NB4 (cell line): ENCODE measurements at places on chromosomes 3 and 15.
A peak's percentile ranks its signal among the peaks of the same experiment; 100 is the strongest.

DNA sequence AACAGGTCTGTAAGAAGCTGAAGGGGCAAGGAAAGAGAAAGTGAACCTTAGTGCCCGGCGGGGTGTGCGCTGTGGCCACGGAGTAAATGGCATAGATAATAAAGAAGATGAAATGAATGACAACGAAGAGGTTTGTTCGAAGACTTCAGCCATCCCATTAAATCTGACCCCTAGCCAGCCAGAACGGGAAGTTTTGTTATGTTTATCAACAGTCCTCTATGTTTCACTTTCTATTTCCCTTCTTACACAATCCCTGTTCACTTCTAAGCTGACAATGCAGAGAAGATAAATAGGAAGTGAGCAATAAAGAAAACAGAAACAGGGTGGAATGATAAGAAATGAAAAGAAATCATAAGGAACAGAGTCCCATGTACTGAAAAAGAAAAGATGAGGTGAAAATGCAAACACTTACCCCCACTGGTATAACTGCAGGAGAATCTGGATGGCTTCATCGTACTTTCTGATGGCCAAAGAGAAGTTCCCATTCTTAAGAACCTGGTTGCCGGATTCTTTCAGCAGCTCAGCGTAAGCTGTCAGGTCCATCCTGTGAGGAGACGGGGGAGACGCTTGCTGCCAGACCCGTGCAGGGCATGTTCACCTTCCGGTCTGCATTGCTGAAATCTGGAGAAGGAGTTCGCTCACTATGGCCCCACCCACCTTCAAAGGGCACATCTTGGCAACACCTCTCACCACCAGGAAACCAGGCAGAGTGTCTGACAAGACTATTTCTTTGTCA lies 36.8 kb downstream of the TRANK1 start:
- peak; percentile 72 for DNase-seq

DNA sequence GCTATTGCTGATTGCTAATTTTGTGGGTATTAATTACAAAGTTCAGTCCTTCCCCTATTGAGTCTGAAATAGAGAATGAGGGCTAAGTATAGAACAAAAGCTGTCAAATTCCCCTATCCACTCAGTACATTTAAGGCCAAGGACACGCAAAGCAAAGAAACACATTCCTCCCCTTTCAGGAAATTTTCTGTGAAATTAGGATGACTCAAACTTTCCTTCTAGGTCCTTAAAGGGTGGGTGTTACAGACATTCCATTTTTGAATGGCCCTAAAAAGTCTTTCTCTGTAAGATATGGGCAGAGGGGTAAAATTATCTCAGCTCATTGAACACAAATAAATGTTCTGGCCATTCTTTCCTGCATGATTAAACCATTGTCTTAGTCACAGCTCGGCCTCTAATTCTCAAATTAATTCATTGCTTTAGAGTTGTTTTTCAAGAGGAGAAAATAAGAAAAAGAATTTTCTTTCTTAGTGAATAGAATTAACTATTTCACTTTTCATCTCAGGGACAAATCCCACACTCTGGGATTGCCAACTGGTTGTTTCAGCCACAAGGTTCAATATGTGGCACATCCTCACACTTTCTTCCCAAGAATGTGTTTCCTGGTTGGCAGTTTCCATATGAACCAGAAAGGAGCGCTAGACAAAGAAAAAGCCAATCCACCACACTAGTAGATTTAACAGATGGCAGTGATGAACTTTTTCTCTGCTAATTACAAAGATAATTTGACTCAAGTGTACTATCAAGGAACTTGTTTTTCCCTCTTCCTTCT lies 424.1 kb downstream of the ZNF385D start:
- DNase-seq, result no peak

DNA sequence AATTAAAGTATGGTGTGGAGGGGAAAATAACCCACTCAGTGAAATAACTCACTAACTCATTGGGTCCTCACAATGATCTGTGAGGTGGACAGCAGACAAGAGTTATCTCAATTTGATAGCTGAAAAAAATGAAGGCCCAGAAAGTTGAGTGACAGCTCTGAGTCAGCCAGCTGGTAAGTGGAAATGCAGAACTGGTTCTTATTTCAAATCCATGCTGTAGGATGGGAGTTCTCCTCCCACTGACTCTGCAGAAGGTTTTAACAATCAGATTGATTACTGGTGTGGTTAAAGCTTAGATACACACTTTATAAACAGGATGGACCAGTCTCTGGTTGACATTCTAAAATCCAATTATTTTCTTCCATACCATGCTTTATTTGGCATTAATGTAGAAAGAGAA lies 87.0 kb upstream of the LMOD3 start:
- peak; percentile 8 for DNase-seq

GRCh38 chr3:134956395-134956794 lies 161.3 kb downstream of the EPHB1 start:
- no peak for DNase-seq

DNA sequence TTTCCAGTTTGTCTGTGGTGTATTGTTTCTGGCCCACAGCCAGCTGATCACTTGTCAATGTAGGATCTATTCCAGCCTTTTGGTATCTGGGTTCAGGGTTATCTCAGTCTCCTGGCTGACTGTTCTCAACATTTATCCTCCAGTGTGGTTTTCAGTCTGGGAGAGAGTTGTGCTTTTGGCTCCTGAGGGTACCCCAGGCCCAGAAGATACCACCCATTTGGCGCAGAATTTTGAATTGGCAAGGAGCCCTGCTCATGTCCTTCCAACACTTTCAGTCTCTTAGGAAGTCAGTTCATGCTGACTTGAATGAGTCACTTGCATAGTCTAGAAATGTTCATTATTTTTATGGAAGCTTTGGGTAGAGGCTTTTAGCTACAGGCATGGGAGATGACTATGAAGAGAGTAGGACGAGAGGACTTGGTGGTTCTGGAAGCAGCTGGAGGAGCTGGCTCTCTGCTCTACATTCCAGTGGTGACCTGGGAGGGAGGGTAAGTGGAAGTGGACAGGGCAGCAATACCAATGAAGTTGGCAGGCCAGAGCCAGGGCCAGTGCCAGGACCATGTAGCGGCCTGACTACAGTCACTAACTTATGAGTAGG lies 7.2 kb downstream of the POLR2H start:
- DNase-seq, result no peak

- no peak for DNase-seq
Observed at GRCh38 chr3:40911928-40912327, 287.4 kb upstream of the CTNNB1 start.

- DNase-seq, result no peak
Observed at GRCh38 chr3:106288781-106289180, 420.0 kb upstream of the CBLB start.

- DNase-seq, result peak; percentile 72
Observed at GRCh38 chr3:195895078-195895860, 13.1 kb downstream of the TNK2 start.

DNA sequence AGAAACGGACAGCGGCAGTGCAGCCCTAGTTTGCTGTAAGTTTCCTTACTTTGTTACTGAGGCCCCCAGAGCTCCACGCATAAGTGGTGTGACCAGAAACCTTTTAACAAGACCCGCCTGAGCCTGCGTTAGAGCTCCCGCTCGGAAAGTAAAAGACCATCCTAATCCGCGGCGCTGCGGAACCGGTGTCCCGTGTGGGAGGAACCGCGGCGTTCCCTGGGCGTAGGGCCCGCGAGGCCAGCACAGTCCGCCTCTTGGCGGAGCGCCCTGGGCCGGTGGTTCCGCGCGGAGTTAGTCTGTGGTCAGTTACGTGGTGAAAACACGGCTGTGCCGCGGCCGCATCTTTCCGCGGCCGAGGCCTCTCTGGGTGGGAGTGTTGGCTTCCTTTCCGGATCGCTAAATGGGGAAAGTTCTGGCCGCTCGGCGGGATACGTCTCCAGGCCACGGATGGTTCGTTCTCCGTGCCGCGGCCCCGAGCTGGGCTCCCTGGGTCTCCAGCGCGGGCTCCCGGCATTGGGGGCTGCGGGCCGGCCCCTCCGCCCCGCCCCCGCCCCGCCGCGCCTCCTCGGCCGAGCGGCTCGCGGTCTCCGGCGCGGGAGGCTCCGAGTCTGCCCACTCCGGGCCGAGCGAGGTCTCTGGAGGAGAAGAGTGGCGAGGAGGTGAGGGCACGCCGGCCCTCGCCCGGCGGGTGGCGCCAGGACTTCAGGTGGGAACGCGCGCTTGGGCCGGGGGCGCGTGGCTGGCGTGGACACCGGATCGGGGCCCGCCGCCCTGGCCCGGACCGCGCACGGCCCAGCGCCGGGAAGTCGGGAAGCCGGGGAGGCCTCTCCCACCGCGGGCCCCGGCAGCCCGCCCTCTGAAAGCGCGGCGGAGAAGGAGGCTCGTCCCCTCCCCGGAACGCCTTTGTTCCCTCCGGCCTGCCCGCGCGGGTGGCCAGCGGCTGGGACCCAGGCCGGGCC lies 754 bp downstream of the B3GNT5 start:
- DNase-seq, result peak; percentile 67

DNA sequence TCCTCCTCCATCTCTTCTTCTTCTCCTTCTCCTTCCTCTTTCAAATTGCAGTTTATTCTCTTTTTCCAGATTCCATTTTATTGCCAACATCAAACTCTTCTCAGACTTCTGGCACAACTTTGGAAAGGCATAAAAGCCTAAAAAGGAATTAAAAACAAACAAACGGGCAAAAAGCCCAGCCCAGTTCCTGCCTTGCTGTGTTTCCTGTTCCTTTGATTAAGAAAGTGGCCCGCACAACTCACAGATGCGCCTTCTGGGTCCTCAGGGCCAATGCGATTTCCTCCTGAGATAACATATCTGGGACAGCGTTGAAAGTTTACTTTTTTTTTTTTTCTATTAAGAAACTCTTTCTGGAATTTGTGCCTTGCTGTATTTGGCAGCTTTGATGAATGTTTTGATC lies 158.7 kb upstream of the UBE3A start:
- DNase-seq, result no peak

- DNase-seq, result peak; percentile 87
Observed at GRCh38 chr3:184676927-184677326, 34.9 kb downstream of the MAGEF1 start.

- no peak for DNase-seq
Observed at GRCh38 chr15:58491499-58492202, 59.9 kb downstream of the LIPC start.

DNA sequence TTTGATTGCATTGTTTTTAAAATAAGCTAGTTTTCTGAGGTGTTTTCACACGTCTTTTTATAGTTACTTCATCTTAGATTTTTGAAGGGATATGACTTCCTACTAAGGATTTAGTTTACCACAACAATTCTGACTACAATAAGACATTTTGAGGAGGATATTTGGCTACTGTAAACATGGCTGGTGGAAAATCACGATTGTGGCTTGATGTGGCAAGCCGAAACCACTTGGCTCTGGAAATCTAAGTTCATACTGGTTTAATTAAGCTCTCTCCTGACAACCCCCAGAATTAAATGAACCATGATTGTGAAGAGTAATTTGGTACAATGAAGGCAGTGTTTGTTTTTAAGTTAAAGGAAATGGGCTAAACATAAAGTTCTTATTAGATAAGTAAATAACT lies 30.8 kb downstream of the ST3GAL6 start:
- DNase-seq, result no peak

DNA sequence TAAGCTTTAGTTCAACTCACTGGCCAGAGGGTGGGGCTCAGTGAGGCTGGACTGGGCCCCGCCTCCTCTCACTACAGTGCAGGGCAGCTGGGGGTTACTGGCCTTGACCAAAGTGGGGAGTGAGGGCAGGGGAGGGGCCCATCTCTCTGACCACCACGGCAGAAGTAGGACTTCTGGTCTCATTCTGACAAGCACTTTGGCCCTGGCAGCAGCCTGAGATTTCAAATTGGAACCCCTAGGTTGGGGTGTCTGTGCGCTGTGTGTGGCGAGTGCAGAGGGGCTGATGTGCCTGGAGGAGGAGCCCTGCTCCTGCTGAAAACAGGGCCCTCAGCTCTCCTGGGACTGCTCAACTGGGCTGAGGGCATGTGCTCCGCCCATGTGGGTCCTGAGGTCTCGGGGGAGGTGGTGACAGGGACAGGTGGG lies 60.3 kb upstream of the RPL32 start:
- DNase-seq, result peak; percentile 69

GRCh38 chr3:114538211-114538610 lies 244.4 kb downstream of the TIGIT start:
- no peak for DNase-seq

DNA sequence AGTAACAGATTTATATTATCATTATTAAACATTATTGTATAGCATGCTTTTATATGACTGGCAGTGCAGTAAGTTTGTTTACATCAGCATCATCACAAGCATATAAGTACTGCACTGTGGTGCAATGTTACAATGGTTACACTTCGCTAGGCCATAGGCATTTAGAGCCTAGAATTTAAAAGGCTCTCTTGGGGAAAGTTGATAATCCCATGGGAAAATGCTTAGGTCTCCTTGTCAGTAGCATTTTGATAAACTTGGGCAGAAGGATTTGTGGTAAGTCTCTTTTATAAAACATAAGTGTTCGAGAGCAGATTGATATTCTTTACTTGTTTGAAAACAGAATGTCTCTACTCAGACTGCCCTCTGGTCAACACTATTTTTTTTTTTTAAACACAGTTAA lies 7.5 kb downstream of the DTWD1 start:
- no peak for DNase-seq

- DNase-seq, result no peak
Observed at GRCh38 chr15:91461377-91461776, 361.3 kb downstream of the SV2B start.

DNA sequence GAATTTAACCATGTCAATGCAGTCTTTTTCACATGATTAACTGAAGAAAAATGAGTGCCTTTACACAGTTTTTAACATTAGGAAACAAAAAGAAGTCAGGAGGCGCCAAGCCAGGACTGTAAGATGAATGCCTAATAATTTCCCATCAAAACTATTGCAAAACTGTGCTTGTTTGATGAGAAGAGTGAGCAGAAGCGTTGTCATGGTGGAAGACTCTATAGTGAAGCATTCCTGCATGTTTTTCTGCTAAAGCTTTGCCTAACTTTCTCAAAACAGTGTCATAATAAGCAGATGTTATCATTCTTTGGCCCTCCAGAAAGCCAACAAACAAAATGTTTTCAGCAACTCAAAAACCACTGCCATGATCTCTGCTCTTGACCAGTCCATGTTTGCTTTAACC lies 156.8 kb upstream of the CDIN1 start:
- no peak for DNase-seq

DNA sequence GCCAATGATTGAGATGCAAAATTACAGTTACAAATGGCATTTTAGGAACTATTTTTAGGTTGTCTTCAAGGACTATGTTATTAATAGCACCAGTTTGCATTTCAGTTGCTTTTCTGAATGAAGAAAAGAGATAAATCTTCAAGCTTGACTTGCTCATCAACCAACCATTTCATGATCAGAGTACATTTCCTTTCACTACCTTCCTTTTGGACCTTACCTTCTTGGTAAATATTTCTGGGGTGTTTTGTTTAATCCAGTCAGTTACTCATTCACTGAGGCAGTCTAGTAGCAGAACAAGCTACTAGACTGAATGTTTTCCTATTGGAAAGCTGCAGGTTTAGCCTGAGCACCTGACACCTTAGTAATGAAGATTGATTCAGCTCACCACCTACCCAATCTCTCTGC lies 8.2 kb downstream of the SLC27A2 start:
- no peak for DNase-seq

DNA sequence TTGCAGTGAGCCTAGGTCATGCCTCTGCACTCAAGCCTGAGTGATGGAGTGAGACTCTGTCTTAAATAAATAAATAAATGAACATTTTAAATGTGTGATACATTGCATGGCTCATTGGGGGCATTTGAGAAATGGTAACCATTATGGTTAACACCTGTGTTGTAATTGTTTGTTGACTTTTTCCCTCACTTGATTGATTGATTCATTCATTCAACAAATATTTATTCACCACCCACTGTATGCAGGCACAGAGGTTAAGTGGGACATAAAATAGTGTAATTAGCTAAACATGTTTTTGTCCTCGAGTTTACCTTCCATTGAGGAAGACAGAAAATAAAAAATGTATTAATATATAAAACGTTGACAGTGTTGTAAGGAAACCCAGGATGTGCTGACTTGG lies 127.1 kb upstream of the ANKRD28 start:
- DNase-seq, result no peak
